ENCODE measurements at places on chromosomes 1 and 21.

- DNase-seq, result no peak
Measured at GRCh38 chr1:15757575-15758342, 836 bp upstream of the FBLIM1 start.

- peak; percentile 53 for DNase-seq
Measured at GRCh38 chr1:156601122-156601830, at the start of gene GPATCH4. Gene GPATCH4, minus strand, starts transcription at chr1:156601479.

DNA sequence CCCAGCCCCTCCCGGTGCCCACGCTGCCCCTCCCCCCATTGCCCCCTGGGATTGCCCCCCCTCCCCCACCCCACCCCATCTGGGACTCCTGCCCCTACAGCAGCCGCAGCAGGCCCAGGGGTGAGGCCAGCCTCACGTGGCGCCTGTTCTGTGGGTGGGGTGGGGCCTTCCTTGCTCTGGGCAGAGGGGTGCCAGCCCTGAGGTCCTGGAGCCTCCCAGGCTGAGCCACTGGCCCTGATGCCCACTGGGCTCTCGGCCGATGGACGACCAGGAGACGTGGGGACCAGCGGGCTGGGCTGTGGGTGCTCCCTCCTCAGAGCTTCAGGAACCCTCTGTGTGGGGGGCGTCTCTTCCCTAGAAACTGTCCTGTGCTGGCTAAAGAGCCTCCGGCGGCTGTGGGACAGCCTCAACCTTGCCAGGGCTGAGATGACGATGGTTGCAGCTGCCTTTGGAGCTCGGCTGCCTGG, 5.8 kb upstream of the C1orf159 start:
- no peak for DNase-seq

DNA sequence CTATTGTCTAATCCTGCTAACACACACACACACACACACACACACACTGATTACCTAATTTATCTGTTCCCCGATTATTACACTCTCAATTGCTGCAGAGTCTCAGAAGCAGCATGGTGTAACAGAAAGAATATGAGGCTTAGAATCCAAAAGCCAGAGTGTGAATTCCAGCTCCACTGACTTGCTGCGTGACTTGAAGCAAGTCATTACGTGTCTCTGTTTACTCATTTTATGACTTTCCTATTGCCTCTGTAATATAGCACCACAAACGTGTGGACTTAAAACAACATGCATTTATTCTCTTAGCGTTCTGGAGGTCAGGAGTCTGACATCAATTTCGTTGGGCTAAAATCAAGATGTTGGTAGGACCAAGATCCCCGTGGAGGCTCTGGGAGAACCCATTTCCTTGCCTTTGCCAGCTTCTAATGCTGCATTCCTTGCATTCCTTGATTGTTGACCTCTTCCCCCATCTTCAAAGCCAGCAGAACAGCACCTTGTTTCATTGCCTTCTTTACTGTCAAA, 55.9 kb upstream of the ATP5PO start:
- no peak for DNase-seq

GRCh38 chr1:33045246-33045645, 8.6 kb upstream of the AK2 start:
- DNase-seq, result no peak

- no peak for DNase-seq
Measured at GRCh38 chr1:244341455-244342450, 110.0 kb downstream of the ADSS2 start.

Data from stimulated activated CD8-positive, alpha-beta memory T cell treated with anti-CD3 and anti-CD28 coated beads, Interleukin-2, amount 100 ng/mL, for 1 hour (primary cell).